Activated T-helper 1 cell treated with anti-CD3 and anti-CD28 coated beads, Interleukin-12 subunit alpha, Interleukin-12 subunit beta, Interleukin-2, Interleukin-4 antibody, amounts not matched to agents 30 ng/mL and 10 ng/mL and 1 ng/mL, durations not matched to agents 14 hours and 24 hours and 36 hours (primary cell): ENCODE measurements at places on chromosomes 2 and 18. TPM values are rescaled to one million over a fixed set of nuclear protein-coding genes. Genes with fewer than 3 reads are reported as not detected.

The FOXD4L1 gene
- total RNA-seq, result 0.32 and 0.39 TPM in 2 replicates

The PHOSPHO2 gene
- total RNA-seq, result 4.5 and 4.6 TPM in 2 replicates

The MAL gene
- 264 and 272 TPM in 2 replicates for total RNA-seq

The CFC1 gene
- total RNA-seq, result not detected in 2 replicates

GRCh38 chr18:62325806-62326645 lies 916 bp downstream of the TNFRSF11A start:
- H3K36me3 ChIP-seq, result peaks cover 7% of the 10 kb centered on the region
- peak overlapping the region; percentile 85 for H3K27ac ChIP-seq
- peaks cover 34% of the 10 kb centered on the region for H3K27me3 ChIP-seq
- H3K4me1 ChIP-seq, result peaks cover 68% of the 10 kb centered on the region

DNA sequence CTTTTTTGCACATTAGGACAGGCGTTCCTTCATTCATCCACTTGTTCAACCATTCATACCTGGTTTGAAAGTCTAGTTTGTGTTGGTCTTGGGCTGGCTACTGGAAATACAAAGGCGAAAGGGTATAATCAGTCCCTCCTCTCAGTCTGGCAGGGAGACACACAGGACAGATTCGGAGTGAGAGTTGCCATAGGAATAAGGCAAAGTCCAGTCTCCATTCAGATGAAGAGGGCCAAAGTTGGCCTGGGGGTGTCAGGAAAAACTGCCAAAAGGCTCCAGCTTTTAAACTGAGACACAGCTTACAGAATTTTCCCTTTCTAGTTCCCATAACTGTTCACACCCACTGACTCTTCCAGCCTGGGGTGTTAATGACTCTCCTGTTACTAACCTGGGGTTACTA lies 96.3 kb upstream of the AQP4 start:
- no peaks in the 10 kb centered on the region for H3K36me3 ChIP-seq
- no peaks in the 10 kb centered on the region for H3K27me3 ChIP-seq
- H3K4me1 ChIP-seq, result no peaks in the 10 kb centered on the region
- H3K27ac ChIP-seq, result no peak overlapping the region
- no peak overlapping the region for H3K4me3 ChIP-seq
- DNase-seq, result no peak

- H3K4me3 ChIP-seq, result peak overlapping the region; percentile 88
- peaks cover 65% of the 10 kb centered on the region for H3K4me1 ChIP-seq
- peaks cover 2% of the 10 kb centered on the region for H3K27me3 ChIP-seq
- H3K36me3 ChIP-seq, result peaks cover 2% of the 10 kb centered on the region
- H3K27ac ChIP-seq, result peak overlapping the region; percentile 99
Measured at GRCh38 chr2:29014811-29015421, 33.8 kb downstream of the TOGARAM2 start.

DNA sequence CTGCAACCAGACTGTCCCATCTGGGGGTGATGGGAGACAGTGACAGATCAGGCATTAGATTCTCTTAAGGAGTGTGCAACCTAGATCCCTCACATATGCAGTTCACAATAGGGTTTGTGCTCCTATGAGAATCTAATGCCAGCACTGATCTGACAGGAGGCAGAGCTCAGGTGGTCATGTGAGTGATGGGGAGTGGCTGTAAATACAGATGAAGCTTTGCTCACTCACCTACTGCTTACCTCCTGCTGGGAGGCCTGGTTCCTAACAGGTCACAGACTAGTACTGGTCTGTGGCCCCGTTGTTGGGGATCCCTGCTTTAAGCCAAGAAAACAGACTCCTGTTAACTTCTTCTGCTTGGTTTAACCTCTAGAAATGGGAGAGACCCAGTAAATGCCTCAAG lies 3.2 kb downstream of the CYP27A1 start:
- H3K36me3 ChIP-seq, result peaks cover 2% of the 10 kb centered on the region
- no peak for DNase-seq
- H3K27ac ChIP-seq, result no peak overlapping the region
- peaks cover 6% of the 10 kb centered on the region for H3K4me1 ChIP-seq
- no peak overlapping the region for H3K4me3 ChIP-seq

DNA sequence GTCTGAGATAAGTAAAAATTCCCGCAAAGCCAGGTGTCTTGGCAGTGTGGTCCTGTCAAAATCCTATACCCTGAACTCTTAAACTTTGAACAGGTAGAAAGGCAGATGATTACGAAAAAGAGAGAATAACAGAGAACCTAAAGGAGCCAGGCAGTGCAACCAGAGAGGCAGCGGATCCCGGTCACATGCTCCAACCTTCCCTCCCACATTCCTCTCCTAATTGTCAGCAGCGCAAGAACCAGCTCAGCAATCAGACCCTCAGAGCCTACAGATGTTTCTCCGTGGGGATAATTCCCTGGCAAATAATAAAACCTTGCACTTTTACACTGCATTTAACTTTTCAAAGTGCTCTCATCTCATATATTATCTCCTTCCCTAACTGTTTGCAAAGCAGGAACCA lies 124.8 kb downstream of the EPHA4 start:
- no peak for DNase-seq
- H3K4me1 ChIP-seq, result no peaks in the 10 kb centered on the region
- H3K4me3 ChIP-seq, result no peak overlapping the region

DNA sequence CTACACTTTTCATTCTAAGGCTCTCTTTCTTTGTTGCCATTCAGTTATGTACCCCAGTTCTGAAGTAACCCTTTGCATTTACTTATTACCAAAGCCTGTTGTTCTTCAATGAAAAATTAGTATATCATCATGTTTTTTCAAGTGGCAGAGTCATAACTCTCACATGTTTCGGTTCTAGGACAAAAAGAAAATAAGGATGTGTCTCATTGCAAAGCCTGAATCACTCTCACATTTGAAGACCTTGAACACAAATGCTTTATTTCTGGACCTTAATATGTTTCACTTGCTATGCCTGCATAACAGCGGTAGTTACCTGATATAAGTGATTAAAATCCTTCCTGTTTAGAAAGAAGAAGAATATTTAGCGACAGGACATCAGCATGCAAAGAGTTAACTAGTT lies 49.1 kb downstream of the ZEB2 start:
- peaks cover 7% of the 10 kb centered on the region for H3K36me3 ChIP-seq
- DNase-seq, result no peak
- no peak overlapping the region for H3K4me3 ChIP-seq
- peaks cover 15% of the 10 kb centered on the region for H3K4me1 ChIP-seq

GRCh38 chr2:42567806-42568400 lies 529 bp upstream of the MTA3 start:
- peak overlapping the region; percentile 66 for H3K4me3 ChIP-seq
- H3K27ac ChIP-seq, result peak overlapping the region; percentile 23
- H3K27me3 ChIP-seq, result peaks cover 3% of the 10 kb centered on the region
- no peak for DNase-seq
- peaks cover 20% of the 10 kb centered on the region for H3K4me1 ChIP-seq
- peaks cover 7% of the 10 kb centered on the region for H3K36me3 ChIP-seq

DNA sequence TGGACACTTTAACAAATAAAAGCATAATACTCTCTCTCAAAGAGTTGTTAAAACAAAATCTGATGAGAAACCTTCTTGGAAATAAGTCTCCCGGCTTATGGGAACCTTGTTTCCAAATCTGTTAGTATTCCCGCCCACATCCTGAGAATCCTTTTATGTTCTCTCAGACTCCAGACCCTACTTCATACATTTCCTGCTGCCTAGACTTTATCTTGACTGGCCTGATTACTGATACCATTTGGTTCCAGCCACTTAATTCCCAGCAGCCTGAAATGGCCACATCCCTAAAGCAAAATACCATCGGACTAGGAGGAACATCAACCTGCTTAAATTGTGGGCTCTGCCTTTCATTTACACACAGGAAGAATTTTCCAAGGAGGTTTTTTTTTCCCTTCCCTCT lies 79.1 kb upstream of the CYP1B1 start:
- no peak for DNase-seq
- no peaks in the 10 kb centered on the region for H3K4me1 ChIP-seq
- peaks cover 20% of the 10 kb centered on the region for H3K27me3 ChIP-seq
- H3K4me3 ChIP-seq, result no peak overlapping the region

GRCh38 chr2:103132536-103133217 lies 370.8 kb downstream of the TMEM182 start:
- no peaks in the 10 kb centered on the region for H3K4me1 ChIP-seq
- H3K27ac ChIP-seq, result no peak overlapping the region
- DNase-seq, result no peak

DNA sequence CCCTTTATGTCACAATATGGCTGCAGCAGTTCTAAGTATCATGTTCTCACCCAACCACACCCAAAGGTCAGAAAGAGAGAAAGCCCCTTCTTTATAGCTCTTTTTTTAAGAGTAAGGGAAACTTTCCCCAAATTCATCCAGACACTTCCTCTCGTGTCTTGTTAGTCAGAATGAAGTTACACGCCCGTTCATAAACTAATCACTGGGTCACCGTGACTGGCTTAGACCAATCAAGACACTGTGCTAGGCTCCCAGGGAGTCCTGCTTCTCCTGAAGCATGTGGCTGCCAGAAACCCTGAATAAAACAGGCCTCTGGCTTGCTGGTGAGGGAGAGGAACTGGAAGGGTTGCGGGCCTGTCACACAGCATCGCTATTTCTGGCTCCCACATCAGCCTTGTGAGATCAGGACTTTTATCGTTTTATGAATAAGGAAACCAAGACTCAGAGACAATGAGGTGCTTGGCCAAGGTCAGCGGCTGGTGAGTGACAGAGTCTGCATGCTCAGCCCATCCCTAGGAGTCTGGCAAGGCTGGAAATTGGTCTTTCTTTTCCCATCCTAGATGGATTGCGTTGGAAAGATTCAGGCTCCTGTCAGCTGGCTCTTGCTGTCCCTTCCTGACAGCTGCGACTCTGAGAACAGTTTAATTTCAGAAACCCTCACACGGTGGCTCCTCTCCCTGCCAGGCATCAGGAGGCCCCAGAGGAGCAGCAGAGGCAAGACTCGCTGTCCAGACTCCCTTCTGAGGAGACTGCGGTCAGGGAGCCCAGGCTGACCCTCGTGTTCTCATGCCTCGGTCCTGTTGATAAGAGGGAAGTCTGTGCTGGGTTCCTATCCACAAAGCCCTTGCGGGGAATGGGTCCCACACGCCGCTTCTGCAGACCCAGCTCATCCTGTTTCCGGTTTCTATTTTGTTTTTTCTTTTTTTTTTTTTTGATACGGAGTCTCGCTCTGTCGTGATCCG lies 104.5 kb upstream of the TAF1B start:
- peak overlapping the region; percentile 69 for H3K4me3 ChIP-seq
- H3K27me3 ChIP-seq, result peaks cover 4% of the 10 kb centered on the region
- H3K27ac ChIP-seq, result peak overlapping the region; percentile 66
- H3K36me3 ChIP-seq, result peaks cover 3% of the 10 kb centered on the region
- H3K4me1 ChIP-seq, result peaks cover 38% of the 10 kb centered on the region
- no peak for DNase-seq

GRCh38 chr2:137689549-137689948 lies 274.7 kb upstream of the HNMT start:
- no peaks in the 10 kb centered on the region for H3K27me3 ChIP-seq
- H3K4me3 ChIP-seq, result no peak overlapping the region
- no peak for DNase-seq

DNA sequence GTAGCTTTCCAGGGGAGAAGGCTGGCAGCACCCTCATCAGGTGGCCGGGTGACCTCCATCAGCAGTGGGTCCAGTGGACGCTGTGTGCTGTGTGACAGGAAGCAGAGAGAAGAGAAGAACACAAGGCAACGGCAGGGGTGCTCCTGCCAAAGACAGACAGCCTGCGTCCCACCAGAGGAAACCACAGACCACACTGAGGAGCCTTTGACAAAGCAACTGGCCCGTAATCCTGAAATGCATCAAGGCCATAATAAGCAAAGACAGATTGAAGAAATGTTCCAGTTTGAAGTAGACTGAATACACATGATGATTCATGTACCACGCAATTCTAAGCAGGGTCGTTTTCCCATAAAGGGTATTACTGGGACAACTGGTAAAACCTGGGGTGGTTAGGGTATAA lies 172.4 kb downstream of the FBXO15 start:
- H3K4me3 ChIP-seq, result no peak overlapping the region
- peaks cover 8% of the 10 kb centered on the region for H3K27me3 ChIP-seq
- H3K4me1 ChIP-seq, result peaks cover 13% of the 10 kb centered on the region
- H3K36me3 ChIP-seq, result no peaks in the 10 kb centered on the region
- DNase-seq, result no peak

GRCh38 chr2:124145982-124146381 lies 120.9 kb downstream of the CNTNAP5 start:
- H3K4me3 ChIP-seq, result no peak overlapping the region
- no peak for DNase-seq
- no peaks in the 10 kb centered on the region for H3K4me1 ChIP-seq
- no peaks in the 10 kb centered on the region for H3K36me3 ChIP-seq
- H3K27me3 ChIP-seq, result no peaks in the 10 kb centered on the region

DNA sequence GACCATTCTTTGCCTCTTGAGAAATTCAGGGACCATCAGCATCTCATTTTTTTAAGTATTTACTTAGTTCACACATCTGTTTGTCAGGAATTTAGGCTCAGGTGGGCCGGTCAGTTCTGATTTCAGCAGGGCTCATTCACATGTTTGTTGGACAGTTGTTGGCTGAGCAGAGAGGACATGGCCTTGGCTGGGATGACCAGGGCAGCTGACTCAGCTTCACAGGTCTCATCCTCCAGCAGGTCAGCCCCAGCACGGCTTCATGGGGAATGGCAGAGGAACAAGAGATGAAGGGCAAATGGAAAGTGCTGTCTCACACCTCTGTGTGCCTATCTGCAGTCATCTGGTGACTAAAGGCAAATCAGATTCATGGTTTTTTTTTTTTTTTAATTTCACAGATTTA lies 136.1 kb upstream of the TMEM200C start:
- no peaks in the 10 kb centered on the region for H3K4me1 ChIP-seq
- H3K27ac ChIP-seq, result no peak overlapping the region
- no peaks in the 10 kb centered on the region for H3K36me3 ChIP-seq
- DNase-seq, result no peak
- H3K27me3 ChIP-seq, result peaks cover 2% of the 10 kb centered on the region

DNA sequence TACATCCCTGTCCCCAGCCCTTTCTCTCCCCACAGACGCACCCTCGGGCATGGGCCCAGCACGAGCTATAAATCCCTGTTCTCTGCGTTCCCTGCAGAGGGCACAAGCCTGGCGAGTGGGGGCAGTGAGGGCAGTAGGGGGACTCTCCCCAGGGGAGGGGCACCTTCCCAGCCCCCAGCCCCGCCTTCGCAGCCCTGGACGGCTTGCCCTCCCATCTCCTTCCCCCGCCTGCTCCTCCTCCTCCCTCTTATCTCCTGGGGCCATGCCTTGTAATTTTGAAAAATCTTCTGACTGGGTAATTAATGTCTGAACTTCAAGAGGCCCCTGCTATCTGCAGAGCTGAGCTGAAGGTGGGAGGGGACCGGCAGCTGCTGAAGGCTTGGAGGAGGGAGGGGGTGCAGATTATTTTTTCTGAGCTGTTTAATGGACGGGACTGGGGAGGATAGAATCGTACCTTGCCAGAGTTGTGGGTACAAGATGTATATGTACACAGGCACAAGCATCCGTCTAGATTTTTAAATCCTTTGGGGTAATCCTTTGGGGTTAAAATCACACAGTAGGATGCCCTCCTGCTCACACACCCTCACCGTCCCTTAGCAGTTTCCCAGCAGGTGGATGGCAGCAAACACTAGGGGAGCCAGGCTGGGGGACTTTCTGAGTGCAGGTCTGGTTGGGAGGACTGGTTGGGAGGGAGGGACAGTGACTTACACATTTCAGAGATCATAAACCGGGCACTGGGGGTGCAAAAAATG lies 121.9 kb downstream of the SMAD7 start:
- H3K4me3 ChIP-seq, result no peak overlapping the region
- H3K36me3 ChIP-seq, result peaks cover 1% of the 10 kb centered on the region
- no peak for DNase-seq
- no peak overlapping the region for H3K27ac ChIP-seq
- H3K27me3 ChIP-seq, result peaks cover 5% of the 10 kb centered on the region
